ENCODE measurements at places on chromosomes 5 and 9. TPM values are rescaled to one million over a fixed set of nuclear protein-coding genes. Genes with fewer than 3 reads are reported as not detected.

DNA sequence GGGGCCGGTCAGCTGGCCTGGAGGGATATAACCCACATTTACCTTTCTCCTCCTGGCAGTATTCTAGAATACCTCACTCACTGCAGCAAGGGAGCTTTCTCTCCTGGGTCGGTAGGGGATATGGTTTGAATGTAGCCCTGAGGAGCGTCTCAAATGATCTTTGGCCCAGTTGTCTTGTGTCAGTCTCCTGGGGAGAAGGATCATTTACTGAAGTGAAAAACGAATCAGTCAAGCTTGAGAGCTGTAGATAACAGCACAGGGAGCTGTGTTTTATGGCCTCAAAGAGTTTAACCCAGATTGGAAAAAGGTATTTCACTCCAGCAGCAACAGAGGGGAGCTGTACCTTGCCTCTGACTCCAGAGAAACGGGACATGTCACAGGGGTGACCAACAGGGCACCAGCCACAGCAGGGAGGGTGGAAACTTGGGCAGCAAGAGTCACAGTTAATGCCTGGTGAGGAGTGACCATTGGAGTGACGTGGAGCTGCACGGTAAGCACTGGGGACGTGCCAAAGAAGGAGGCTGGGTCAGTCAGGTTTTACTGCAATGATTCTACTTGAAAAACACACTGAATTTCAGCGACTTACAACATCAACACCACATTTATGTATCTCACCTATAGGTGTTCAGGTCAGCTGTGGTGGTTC is 29.8 kb upstream of the ZFR start:
- no peak for DNase-seq
- no peaks in the 10 kb centered on the region for H3K4me1 ChIP-seq
- H3K27ac ChIP-seq = no peak overlapping the region
- no peaks in the 10 kb centered on the region for H3K27me3 ChIP-seq
- H3K36me3 ChIP-seq = no peaks in the 10 kb centered on the region
- H3K4me3 ChIP-seq = no peak overlapping the region

- no peak overlapping the region for H3K4me3 ChIP-seq
- peaks cover 20% of the 10 kb centered on the region for H3K27me3 ChIP-seq
- no peak for DNase-seq
- no peak overlapping the region for H3K27ac ChIP-seq
Observed at GRCh38 chr9:122370303-122370702, 521 bp upstream of the PTGS1 start.

- no peaks in the 10 kb centered on the region for H3K4me1 ChIP-seq
- H3K27me3 ChIP-seq = no peaks in the 10 kb centered on the region
- no peak overlapping the region for H3K27ac ChIP-seq
- DNase-seq = no peak
- no peak overlapping the region for H3K4me3 ChIP-seq
- no peaks in the 10 kb centered on the region for H3K36me3 ChIP-seq
Observed at GRCh38 chr5:143870871-143871632, 59.1 kb downstream of the HMHB1 start.

GRCh38 chr5:21654556-21654955 is 1198.6 kb downstream of the CDH12 start:
- H3K4me3 ChIP-seq = no peak overlapping the region
- H3K27me3 ChIP-seq = no peaks in the 10 kb centered on the region
- H3K4me1 ChIP-seq = no peaks in the 10 kb centered on the region
- no peaks in the 10 kb centered on the region for H3K36me3 ChIP-seq
- no peak for DNase-seq
- H3K27ac ChIP-seq = no peak overlapping the region

DNA sequence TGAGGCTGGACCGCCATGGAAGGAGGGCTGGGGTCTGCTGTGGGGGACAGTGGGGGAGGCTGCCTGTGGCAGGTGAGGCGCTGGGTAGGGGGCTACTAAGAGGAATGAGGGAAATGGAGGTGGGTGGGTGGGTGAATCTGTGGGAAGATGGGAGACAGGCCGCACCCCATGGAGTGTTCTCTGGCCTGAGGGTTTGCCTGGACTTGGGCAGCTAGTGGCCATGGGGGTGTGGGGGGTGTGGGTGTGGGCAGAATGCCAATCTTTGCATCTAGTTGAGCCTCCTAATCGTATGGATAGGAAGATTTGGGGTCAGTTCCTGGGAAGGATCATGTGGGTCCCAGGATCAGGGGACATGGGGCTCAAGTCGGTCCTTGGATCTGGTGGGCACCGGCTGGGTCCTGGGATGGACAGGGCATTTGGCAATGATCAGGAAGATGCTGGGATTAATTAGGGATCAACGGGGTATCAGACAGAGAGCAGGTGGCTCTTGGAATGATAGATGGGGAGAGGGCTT is 518 bp downstream of the ZDHHC12 start:
- H3K4me3 ChIP-seq = peak overlapping the region; percentile 94
- no peaks in the 10 kb centered on the region for H3K27me3 ChIP-seq
- peaks cover 15% of the 10 kb centered on the region for H3K36me3 ChIP-seq
- DNase-seq = no peak
- peaks cover 52% of the 10 kb centered on the region for H3K4me1 ChIP-seq
- H3K27ac ChIP-seq = peak overlapping the region; percentile 94

- no peak for DNase-seq
Observed at GRCh38 chr5:154646745-154647113, 108.4 kb upstream of the LARP1 start.

GRCh38 chr5:61755726-61756222 is 423.7 kb downstream of the ZSWIM6 start:
- no peak overlapping the region for H3K27ac ChIP-seq
- no peaks in the 10 kb centered on the region for H3K4me1 ChIP-seq
- peaks cover 2% of the 10 kb centered on the region for H3K27me3 ChIP-seq
- no peak overlapping the region for H3K4me3 ChIP-seq

GRCh38 chr5:33883482-33883881 is 8.3 kb downstream of the ADAMTS12 start:
- no peak for DNase-seq
- H3K4me1 ChIP-seq = no peaks in the 10 kb centered on the region
- no peaks in the 10 kb centered on the region for H3K36me3 ChIP-seq
- H3K4me3 ChIP-seq = no peak overlapping the region
- H3K27me3 ChIP-seq = peaks cover 3% of the 10 kb centered on the region
- H3K27ac ChIP-seq = no peak overlapping the region

DNA sequence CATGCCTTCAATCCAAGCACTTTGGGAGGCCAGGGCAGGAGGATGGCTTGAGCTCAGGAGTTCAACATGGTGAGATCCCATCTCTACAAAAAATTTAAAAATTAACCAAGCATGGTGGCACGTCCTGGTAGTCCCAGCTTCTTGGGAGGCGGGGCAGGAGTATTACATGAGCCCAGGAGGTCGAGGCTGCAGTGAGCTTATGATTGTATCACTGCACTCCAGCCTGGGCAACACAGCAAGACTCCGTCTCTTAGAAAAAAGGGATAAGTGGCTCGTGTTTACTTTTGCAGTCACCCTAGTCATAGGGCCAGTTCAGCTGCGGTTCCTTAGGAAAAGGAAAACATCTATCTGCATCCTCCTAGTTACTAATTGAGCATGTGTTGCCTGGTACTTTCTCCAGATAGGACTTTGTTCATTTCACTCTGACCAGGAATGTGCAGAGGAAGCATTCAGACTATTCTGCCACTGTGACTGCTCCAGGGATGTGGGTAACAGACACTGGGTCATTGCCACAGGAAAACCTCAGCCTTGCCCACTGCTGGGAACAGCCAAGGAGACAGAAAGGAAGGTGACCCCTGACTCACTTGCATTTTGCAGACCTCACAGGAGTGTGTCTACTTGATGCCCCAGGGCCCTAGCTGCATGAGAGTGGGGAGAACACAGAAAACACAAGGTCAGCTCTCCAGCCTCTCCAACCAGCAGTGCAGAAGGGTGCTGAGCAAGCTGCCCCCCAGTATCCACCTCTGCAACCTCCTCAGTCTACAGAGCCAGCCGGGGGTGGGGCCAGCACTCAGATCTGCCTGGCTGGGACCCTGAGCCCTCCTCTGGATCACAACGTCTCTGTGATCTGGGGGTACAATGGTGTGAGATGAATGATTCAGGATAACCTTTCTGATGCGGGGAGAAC is 33.9 kb upstream of the ALDH1B1 start:
- H3K27ac ChIP-seq = no peak overlapping the region
- no peak for DNase-seq
- no peak overlapping the region for H3K4me3 ChIP-seq
- H3K4me1 ChIP-seq = peaks cover 5% of the 10 kb centered on the region
- H3K27me3 ChIP-seq = no peaks in the 10 kb centered on the region

DNA sequence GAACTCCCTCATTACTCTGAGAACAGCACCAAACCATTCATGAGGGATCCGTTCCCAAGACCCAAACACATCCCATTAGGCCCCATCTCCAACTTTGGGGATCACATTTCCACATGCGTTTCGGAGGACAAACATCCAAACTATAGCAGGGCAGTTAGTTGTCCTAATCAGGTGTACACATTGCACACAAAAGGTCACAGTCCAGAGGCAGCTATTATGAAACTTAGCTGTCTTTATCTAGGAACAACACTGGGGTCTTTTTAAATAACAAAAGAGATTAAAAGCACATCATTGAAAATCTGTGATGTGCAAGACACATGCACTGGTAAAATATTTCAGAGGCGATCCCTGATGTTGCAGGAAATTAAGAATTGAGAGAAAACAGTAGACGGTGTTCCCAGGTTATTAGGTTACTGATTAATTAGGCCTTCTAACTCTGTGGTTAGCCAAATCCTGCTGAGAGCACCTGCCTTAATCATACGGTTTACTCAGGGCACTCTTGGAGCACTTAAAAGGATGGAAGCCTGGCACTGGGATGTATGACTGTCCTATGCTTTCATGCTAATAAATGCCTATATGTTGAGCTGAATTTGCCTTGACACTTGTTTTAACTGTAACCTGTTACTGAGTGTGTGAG is 1574.5 kb upstream of the WWC1 start:
- H3K36me3 ChIP-seq = no peaks in the 10 kb centered on the region
- H3K4me3 ChIP-seq = no peak overlapping the region
- no peaks in the 10 kb centered on the region for H3K4me1 ChIP-seq
- no peaks in the 10 kb centered on the region for H3K27me3 ChIP-seq
- DNase-seq = no peak

GRCh38 chr5:124410539-124411488 is 335.6 kb downstream of the ZNF608 start:
- no peaks in the 10 kb centered on the region for H3K36me3 ChIP-seq
- no peak for DNase-seq
- H3K4me1 ChIP-seq = no peaks in the 10 kb centered on the region

DNA sequence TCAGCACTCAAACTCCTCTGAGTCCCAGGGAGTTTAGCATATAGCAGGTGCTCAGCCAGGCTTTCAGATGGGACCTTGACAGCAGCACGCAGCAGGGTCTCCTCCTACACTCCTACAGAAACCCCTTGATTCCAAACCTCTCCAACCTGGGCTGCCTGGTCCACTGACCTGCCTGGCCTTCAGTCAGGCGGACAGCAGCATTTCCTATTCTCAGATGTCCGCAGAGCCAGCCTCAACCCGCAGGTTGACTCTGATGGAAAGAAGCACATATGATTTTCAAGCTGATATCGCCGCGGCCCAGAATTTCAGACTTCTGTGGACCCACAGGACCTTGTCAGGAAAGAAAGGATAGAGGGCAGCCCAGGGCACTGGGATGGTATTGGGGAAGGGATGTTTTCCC is 5.3 kb upstream of the SLC25A48 start:
- H3K36me3 ChIP-seq = no peaks in the 10 kb centered on the region
- H3K4me3 ChIP-seq = no peak overlapping the region
- H3K27ac ChIP-seq = no peak overlapping the region
- H3K27me3 ChIP-seq = peaks cover 9% of the 10 kb centered on the region

GRCh38 chr5:114116981-114117380 is 244.9 kb upstream of the KCNN2 start:
- no peak overlapping the region for H3K4me3 ChIP-seq
- no peaks in the 10 kb centered on the region for H3K27me3 ChIP-seq
- no peaks in the 10 kb centered on the region for H3K36me3 ChIP-seq
- H3K4me1 ChIP-seq = no peaks in the 10 kb centered on the region
- H3K27ac ChIP-seq = no peak overlapping the region

DNA sequence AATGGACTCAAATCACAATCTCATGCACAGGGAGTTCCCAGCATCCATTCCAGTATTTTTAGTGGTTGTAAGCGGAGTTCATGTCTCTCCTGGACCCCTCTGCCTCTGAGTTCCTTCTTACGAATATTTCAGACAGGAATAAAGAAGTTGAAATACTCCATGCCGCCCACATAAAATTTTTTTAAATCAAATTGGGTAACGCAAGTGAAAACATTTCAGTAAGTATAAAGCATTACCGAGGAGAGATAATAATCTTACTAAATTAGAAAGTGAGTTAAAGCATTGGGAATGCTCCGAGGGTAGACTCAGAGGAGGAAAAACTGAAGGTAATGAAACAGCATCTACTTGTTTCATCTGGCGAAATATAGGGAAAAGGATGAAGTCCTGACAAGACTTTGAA is 317.6 kb downstream of the ARRDC3 start:
- H3K27ac ChIP-seq = no peak overlapping the region
- DNase-seq = no peak
- no peaks in the 10 kb centered on the region for H3K4me1 ChIP-seq
- H3K27me3 ChIP-seq = peaks cover 27% of the 10 kb centered on the region
- H3K36me3 ChIP-seq = no peaks in the 10 kb centered on the region

DNA sequence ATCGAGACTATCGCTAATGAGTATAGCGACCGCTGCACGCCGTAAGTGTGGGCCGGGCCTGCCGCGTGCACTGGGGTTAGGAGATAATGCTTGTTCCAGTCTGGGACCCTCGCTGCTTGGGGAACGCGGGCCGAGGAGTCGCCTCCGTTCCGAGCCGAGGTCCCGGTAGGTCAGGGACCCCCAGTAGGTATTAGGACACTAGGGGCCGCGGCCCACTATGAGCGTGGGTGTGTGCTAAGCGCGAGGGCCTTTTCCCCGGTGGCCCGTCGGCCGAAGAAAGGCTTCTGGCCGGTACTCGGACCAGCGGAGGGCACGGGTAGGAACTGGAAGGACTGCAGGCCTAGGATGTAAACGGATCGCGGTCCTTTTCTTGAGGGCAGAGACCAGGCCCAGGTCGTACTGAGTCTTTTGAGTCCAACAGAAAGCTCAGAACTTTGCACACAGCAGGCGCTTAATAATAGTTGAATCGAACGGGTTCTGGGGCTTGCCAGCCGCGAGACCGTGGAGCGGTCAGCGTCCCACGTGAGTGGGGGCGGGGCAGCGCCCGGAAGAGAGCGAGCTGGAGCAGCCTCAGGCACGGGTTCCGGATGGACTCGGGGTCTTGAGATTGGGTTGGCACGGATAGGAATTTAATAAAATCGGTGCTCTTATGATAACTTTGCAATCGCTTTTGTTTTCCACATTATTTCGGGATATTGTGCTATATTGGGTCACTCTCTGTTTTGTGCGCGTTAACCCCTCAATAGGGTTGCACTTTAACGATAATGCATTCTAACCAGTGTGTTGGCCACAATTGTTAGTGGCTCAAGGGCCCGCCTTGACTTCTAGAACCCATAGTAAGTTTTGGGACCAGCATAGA is 733 bp downstream of the HSPA4 start:
- H3K27me3 ChIP-seq = no peaks in the 10 kb centered on the region

- DNase-seq = no peak
- H3K4me3 ChIP-seq = no peak overlapping the region
- no peaks in the 10 kb centered on the region for H3K27me3 ChIP-seq
Observed at GRCh38 chr5:88281322-88281721, 12.7 kb upstream of the TMEM161B start.

IFNA21 gene
- total RNA-seq = not detected

DNAI1 gene
- total RNA-seq = not detected

PTGDS gene
- total RNA-seq = 22.1 TPM

SLC25A2 gene
- 0.42 TPM for total RNA-seq

ZNF483 gene
- total RNA-seq = 2.7 TPM

SHOC1 gene
- not detected for total RNA-seq

HMCN2 gene
- not detected for total RNA-seq

MRPL36 gene
- total RNA-seq = 46.9 TPM

NME5 gene
- not detected for total RNA-seq

Measured in activated CD4-positive, alpha-beta T cell treated with anti-CD3 and anti-CD28 coated beads, Interleukin-2, amount 10 ng/mL, durations not matched to agents 7 days and 5 days (primary cell).